Mucosa of descending colon (tissue), 3 donors: ENCODE measurements at places on chromosomes 4 and X. TPM values are rescaled to one million over a fixed set of nuclear protein-coding genes. Genes with fewer than 3 reads are reported as not detected.

The SLC10A4 gene
- not detected for total RNA-seq

The CPZ gene
- total RNA-seq = 2.6 TPM

The WNK3 gene
- total RNA-seq = 0.27 TPM

The UNC5C gene
- total RNA-seq = 4.6 TPM

The DCAF12L1 gene
- total RNA-seq = not detected

The USP17L15 gene
- total RNA-seq = not detected

The SPANXA1 gene
- not detected for total RNA-seq

The DCHS2 gene
- total RNA-seq = 1.1 TPM

The TMPRSS11D gene
- not detected for total RNA-seq

The WAS gene
- 8.6 TPM for total RNA-seq

The ZNF141 gene
- total RNA-seq = 21.1 TPM

The NUDT10 gene
- total RNA-seq = not detected

The RBM10 gene
- total RNA-seq = 40.2 TPM

The LUZP4 gene
- not detected for total RNA-seq

DNA sequence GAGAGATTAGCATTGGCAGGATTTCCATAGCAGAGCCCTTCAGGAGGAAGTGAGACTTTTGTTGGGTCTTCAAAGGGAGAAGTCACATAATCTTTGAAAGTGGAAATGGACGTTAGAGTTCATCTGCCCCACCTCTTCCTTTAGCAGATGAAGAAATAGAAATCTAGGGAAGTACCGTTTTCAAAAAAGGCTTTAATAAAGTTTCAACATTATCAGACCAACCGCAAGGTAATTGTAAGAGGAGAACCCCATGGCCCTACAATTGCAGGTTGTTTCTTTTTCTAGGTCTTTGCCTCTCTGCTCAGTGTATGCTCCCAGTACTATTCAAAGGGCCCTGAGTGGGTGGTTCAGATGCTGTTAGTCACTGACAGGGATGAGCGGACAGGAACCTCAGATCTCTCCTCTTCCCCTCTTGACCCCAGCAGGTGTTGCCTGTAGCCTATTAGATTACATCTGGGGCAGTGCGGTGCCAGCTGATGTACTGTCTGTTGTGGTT lies 48.6 kb upstream of the AP1S2 start:
- DNase-seq = no peak

- no peak for DNase-seq
Measured at GRCh38 chrX:73842541-73843234, 279.7 kb downstream of the CHIC1 start.

GRCh38 chr4:3530051-3530450 lies 2.2 kb downstream of the LRPAP1 start:
- DNase-seq = no peak

DNA sequence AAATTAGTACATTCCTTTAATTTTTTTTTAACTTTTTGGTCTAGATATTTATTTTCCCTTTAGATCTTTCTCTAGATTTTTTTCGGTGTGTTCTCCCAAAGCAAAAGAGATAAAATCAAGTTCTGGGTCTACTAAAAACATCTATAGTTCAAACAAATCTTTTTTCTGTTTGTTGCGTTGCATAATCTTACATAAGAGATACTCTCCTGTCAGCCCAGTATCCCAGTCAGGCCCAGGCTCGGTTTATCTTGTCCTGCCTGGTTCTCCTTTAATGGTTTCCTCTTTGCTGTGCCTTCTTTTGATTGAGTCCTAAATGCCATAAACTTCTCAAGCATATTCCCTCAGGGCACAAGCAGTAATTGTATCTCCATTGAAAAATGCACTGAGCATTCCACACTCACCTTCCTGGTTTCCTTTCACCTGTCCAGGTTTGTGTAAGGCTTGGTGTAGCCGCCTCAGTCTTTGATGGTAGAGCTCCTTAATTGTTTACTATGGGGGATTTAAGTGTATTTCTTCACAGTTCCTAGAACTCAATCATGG lies 104.9 kb downstream of the TMEM131L start:
- no peak for DNase-seq

- DNase-seq = no peak
Measured at GRCh38 chrX:66166671-66167070, 2.6 kb downstream of the HEPH start.

GRCh38 chr4:39166177-39166576 lies 16.2 kb upstream of the WDR19 start:
- DNase-seq = no peak

DNA sequence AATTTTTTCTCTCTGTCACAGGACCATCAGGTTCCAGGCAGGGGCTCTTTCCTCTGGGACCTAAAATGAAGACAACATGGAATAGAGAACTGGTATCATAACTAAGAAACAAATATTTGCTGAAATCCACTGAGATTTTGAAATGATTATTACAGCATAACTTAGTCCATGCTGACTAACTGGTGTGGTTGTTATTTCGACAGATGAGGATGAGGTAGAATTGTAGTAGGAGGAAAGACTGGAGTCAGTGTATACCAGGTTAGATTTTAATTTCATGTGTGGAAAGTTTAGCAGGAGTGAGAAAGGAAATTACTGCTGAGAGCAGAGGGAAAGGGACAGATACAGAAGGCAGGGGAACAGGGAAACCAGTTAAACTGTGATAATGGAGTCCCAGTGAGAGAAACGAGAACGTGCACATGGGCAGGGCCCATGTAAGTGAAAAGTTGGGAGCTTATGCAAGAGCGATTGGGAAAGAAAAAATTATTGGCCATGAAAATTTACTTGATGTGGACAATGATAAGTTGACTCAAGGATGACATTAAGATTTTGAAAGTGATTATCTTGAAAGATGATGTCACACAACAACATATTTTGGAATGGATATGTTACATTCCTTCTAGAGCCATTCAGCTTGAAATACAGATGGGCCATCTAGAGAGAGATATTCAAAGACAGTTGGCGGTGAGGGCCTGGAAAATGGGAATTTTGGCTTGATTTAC lies 98.7 kb upstream of the DDIT4L start:
- DNase-seq = no peak

- peak; percentile 49 for DNase-seq
Measured at GRCh38 chr4:145734576-145735346, 54.8 kb downstream of the C4orf51 start.

- no peak for DNase-seq
Measured at GRCh38 chrX:70252491-70252890, 7.5 kb downstream of the P2RY4 start.

DNA sequence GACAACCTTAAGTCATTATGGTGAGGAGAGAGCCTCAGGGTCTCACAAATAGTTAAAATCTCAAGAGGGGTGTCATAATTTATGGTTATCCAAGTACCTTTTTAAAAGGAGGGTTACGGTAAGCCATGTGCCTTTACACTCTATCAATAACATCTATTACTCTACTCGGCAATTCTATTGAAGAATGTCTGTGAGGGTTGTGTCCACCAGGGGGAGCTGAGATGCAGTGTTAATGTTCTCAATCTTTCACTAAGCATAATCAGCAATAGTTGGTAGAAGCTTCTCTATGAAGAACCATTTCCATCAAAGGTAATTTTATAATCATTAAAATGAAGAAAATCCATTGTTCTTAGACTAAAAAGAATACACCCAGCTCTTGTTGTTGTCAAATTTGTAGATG lies 457.4 kb downstream of the CENPC start:
- no peak for DNase-seq

- no peak for DNase-seq
Measured at GRCh38 chr4:107647591-107647990, 72.4 kb downstream of the PAPSS1 start.

- DNase-seq = no peak
Measured at GRCh38 chr4:156547439-156547838, 424.2 kb downstream of the PDGFC start.

GRCh38 chrX:79630033-79631009 lies 263.2 kb upstream of the ITM2A start:
- DNase-seq = no peak

DNA sequence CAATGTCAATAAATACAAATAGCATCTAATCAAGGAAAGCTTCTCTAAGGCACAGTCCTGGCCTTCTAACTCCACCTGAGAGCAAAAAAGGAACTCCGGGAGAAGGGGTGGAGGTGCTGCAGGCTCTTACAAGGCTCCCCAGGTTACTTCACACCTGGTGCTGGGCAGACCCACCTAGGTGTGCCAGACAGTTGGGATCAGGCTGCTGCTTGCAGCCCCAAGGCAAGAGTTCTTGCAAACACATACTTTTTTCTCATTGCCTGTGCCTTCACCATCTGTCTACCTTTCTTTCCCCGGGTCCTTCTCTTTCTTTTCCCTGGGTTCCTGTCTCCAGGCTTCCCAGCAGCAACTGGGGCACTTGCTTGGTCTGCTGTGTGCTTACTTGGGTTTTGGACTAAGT lies 81.4 kb upstream of the STIM2 start:
- no peak for DNase-seq

GRCh38 chr4:129223945-129224344 lies 128.0 kb downstream of the C4orf33 start:
- no peak for DNase-seq

GRCh38 chr4:7673121-7673520 lies 238.4 kb upstream of the PSAPL1 start:
- no peak for DNase-seq

- no peak for DNase-seq
Measured at GRCh38 chr4:41408859-41409593, 128.9 kb upstream of the LIMCH1 start.

- no peak for DNase-seq
Measured at GRCh38 chr4:2591189-2591588, 54.7 kb downstream of the FAM193A start.

DNA sequence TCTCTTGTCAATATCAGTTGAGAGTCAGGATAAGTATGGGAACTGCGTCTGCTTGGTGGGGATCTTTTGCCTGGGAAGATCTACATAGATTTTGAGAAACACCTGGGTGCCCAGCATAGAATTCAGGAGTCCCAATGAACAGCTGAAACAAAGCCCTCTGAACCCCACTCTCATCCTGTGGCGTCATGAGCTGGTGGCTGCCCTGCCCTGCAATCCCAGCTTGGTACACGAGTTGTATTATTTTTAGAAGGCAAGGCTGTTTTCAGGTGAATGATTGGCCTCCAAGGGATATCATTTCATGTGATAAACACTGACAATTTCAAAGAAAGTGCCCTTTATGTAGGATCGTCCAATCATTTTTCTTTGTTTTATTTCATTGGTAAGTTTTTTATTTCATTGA lies 60.8 kb downstream of the HCCS start:
- no peak for DNase-seq

GRCh38 chr4:63105839-63106238 lies 1303.4 kb downstream of the TECRL start:
- DNase-seq = no peak

DNA sequence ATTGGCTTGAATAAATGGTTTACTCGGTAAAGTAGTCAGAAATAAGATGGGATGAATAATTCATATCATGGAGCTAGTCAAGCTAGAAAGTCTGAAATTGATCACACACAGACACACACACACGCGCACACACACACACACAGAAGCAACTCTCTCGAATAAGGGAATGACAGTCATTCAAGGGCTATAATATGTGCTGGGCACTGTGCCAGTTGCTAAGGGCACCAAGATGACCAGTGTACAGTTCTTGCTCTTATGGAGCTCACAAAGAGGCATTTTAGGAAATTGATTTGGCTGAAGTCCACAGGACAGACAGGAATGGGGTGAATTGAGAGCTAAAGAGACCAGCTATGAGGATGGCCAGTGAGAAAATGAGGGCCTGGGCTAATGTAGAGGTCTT lies 34.2 kb upstream of the SH3D19 start:
- no peak for DNase-seq

DNA sequence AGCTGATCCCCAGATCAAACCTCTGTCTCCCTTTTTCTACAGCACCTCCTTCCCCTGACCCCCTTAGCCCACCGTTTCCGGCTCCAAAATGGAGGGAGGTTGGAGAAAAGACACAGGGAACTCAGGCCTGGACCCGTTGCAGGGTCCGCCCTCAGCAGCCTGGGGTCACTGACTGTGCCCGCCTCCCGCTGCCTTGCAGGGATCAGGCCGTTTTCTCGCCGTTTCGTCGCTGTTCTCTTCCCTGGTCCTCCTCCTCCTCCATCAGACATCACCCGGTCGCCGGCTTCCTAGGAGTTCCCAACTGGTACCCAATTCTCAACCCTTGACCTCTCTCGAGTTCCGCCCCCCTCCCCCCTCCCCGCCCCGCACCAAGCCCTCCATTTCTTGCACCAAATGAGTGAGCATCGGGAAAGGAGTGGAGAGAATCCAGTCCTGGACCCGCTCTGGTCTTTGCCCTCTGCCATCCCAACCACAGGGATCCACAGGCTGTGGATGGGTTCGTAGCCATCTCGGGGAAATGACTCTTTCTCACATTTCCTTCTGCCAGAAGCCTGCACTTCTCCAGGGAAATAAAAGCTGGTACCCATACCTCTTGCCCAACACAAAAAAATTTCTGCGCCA lies 493 bp downstream of the TCEAL5 start:
- DNase-seq = no peak

GRCh38 chr4:127503111-127503510 lies 129.6 kb upstream of the INTU start:
- DNase-seq = no peak

DNA sequence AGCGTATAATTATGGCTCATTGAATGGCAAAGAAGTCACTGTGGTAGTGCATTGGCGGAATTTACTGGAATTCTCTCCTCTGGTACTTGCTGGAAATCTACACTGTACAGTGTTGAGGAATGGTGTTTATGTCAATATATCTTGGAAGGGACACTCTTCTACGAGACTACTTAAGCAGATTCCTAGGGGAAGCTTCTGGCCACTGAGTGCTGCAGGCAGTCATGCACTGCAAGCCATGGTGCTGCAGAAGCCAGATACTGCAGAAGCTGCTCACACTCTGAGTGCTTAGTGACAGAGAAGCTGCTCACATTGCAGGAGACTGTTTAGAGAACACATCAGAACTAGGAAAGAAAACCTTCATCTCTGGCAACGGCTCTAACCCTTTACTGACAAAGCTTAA lies 725.0 kb downstream of the CCSER1 start:
- DNase-seq = no peak

GRCh38 chr4:11904846-11905739 lies 476.4 kb upstream of the HS3ST1 start:
- no peak for DNase-seq

DNA sequence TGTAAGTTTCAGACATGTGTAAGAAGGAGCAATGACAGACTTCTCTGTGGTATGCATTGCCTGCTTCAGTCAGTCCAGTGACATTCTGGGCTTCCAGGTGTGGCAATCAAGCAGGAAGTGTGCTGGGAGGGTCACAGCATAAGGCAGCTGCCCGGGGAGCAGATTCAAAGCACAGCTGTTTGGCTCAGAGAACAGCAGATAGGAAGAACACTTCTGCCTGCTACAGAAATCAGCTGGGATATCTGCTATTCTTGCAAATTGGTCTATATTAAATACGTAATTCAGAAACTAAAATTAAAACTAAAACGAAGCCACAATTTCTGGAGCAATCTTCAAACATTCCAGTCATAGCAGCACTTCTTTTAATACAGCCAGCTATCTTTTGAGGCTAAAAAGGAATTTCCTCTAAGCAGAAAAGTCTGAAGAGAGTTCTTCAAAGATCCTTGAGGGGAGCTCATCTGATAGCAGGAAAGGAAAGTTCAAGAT lies 47.5 kb upstream of the GALNT7 start:
- peak; percentile 67 for DNase-seq

GRCh38 chr4:63049726-63050125 lies 1359.5 kb downstream of the TECRL start:
- DNase-seq = no peak

- DNase-seq = no peak
Measured at GRCh38 chr4:73683033-73683432, 57.3 kb upstream of the CXCL8 start.

GRCh38 chr4:88616275-88617150 lies 24.2 kb downstream of the HERC3 start:
- DNase-seq = no peak

GRCh38 chr4:180380733-180381132 lies 1862.5 kb upstream of the TENM3 start:
- DNase-seq = no peak
